Left renal cortex interstitium (tissue), 4 donors: ENCODE measurements at places on chromosomes 5 and 9. TPM values are rescaled to one million over a fixed set of nuclear protein-coding genes. Genes with fewer than 3 reads are reported as not detected.

Gene CNTNAP3B
- polyA plus RNA-seq = 16.3 TPM

Gene PCDHGA1
- polyA plus RNA-seq = 0.93 TPM

Gene SELENOP
- 424 TPM for polyA plus RNA-seq

Gene PLCXD3
- polyA plus RNA-seq = 0.43 TPM

Gene CDX1
- 0.76 TPM for polyA plus RNA-seq
